ENCODE measurements at places on chromosomes 16 and 17.

- DNase-seq = no peak
Observed at GRCh38 chr17:10879190-10879836, 41.4 kb upstream of the PIRT start.

DNA sequence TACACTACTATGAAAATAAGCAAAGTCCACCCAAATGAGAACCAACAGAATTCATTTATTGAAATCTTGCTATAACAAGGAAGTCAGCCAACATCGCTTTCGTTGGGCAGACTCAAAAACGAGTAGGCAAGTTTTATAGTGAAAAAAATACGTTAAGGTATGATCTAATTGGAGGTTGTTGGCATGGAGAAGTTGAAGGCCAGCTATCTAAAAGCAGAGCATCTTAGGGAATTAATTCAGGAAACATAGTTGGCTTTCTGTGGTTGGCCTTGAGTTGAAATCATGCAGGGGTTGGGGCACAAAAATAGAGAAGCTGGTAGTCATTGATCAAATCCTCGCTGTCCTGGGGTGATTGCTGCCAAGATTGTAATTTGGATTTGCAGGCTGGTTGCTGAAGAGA is 118.3 kb downstream of the PPM1E start:
- DNase-seq = no peak

DNA sequence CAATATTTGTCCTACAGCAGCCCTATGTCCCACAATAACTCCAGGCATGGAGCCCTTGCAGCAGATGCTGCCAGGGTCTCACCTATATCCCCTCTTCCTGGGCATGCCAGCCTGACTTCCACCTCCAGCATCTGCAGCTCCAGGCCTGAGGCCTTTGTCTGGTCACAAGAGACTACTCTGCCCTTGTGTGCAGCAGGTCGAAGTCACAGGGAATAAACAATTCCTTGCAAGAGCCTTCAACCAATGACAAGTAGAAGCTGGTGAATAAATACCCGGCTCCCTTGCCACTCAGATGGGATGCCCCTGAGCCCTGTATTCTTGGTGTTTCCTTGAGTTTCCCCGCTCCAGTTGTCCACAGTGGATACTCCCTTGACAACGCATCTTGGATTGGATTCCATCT is 23.0 kb downstream of the CES1 start:
- no peak for DNase-seq

- no peak for DNase-seq
Observed at GRCh38 chr17:76131692-76132573, 9.1 kb downstream of the FOXJ1 start.

GRCh38 chr17:41835800-41836549 is at the start of gene NT5C3B:
Gene NT5C3B, minus strand, starts transcription at chr17:41836232. Its CDS starts 39 bp downstream, at chr17:41836193.
- no peak for DNase-seq

DNA sequence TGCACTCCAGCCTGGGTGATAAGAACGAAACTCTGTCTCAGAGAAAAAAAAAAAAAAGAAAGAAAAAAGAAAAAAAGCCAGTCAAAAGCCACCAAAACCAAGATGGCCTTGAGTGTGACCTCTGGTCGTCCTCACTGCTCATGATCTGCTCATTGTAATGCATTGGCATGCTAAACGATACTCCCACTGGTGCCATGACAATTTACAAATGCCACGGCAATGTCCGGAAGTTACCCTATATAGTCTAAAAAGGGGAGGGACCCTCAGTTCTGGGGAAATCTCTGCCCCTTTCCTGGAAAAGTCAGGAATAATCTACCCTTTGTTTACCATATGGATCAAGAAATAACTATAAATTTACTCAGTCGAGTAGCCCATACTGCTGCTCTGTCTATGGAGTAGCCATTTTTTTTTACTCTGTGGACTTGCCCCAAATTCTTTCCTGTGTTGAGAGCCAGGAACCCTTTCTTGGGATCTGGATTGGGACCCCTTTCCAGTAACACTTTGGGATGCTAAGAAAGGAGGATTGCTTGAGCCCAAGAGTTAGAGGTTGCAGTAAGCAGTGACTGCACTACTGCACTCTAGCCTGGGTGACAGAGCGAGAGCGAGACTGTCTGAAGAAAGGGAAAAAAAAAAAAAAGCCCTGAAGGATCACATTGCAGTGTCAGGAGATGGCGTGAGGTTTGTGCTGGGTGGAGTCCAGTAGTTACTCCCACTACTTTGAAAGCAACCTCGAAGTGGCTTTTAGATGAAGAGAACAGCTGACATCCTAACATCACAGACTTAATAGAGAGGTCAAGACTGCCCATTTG is 3.7 kb upstream of the TMEM231 start:
- no peak for DNase-seq

GRCh38 chr17:51528111-51528510 is 267.8 kb downstream of the UTP18 start:
- no peak for DNase-seq

GRCh38 chr17:1577182-1577581 is 14.6 kb upstream of the PITPNA start:
- DNase-seq = no peak

DNA sequence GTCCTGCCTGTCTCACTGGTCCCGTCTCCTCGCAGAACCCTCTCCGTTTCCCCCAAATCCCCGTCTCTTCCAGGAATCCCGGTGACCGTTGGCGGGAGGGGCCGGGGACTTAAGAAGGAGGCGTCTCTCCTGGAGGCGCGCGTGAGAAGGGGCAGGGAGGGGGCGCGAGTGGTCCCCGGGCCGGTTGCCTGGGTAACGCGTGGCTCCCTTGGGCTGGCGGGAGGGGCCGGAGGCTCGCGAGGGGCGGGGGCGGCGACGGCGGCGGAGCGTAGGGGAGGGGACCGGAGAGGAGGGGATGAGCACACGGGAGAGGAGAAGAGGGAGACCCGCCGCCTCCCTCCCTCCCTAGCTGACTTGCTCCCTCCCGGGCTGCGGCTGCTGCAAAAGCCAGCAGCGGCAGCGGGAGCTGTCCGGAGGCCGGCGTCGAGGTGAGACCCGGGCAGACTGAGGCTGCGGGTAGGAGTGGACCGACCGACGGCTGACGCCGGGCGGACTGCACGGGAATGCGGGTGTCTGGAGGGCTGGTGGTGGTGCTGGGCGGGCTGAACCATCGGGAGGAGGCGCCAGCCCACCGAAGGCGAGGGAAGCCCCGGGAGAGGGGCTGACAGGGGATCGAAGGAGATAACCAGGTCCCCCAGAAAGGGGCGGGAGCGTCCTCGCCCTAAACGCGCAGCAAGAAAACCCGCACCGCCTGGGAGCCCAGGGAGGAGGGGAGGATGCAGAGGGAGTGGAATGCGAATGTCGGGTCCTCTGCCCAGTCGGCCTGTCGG is at the start of gene PRRT2:
PRRT2 (plus strand) TSS at position 298 of the 770 bp plus-strand sequence. CDS start 862 bp downstream, outside the sequence.
- no peak for DNase-seq

GRCh38 chr17:40074871-40075200 is 12.1 kb downstream of the THRA start:
- no peak for DNase-seq

DNA sequence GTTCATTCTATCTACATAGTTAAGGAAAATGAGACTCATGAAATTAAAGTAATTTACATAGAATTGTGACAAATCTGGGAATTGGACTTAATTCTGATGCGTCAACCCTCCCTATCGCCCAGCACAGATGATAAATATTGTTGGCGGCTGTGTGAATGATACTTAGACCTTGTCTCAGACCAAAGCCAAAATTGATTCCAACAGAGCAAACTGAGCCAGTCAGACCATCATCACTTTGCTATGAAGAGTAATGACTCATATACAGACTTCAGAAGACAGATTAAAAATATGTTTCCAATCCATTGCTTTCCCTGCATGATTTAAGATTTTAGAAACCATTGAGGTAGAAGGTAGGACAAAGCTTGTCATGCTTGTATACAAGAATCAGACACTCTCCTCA is 1156.7 kb upstream of the CDH8 start:
- DNase-seq = no peak

DNA sequence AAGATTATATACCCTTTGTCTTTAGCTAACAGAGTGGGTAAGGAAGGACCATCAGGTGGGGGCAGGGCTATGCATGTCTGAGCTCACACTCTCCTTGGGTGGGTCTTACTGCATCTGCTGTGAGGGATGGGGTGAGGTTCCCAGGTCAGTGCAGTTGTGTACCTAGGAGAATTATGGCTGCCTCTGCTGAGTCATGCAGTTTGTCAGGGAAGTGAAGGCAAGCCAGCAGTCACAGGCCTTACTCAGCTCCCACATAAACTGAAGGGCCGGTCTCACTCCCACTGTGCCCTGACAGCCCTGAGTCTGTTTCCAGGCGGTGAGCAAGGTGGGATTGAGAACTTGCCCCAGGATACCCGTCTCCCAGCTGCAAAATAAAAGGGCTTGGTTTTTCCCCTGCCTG is 328.6 kb downstream of the MAP2K6 start:
- DNase-seq = no peak

DNA sequence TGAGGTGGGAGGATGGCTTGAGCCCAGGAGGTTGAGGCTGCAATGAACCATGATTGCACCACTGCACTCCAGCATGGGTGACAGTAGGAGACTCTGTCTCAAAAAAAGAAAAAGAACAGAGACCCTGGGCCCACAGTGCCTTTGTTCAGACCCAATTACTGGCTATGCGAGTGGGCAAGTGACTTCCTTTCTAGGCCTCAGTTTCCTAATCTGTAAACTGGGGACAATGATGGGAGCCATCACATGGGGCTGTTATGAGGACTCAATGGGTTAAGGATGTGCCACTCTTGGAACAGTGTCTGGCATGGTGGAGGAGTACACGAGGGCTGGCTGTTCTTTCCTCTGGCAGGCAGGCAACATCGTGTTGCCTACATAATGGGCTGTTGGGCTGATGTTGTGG is 47.3 kb upstream of the NDRG4 start:
- DNase-seq = no peak

DNA sequence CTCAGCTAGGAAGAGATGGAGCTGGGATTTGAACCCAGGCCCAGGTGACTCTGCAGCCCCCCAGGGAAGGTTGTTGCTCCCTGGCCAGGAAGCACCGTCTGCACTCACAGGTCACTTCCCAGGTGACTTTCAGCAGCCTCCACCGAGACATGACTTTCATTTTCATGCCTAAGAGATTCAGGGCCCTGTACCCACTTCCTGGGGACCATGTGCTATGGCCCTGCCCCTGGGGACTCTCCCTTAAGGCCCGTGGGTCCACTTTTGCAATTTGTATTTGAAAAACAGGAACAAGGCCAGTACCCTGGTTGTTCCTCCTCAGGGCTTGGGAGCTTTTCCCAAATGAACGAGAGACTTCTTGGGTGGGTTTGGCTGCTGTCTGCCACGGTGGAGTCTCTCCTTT is 191.0 kb downstream of the IRF8 start:
- no peak for DNase-seq

DNA sequence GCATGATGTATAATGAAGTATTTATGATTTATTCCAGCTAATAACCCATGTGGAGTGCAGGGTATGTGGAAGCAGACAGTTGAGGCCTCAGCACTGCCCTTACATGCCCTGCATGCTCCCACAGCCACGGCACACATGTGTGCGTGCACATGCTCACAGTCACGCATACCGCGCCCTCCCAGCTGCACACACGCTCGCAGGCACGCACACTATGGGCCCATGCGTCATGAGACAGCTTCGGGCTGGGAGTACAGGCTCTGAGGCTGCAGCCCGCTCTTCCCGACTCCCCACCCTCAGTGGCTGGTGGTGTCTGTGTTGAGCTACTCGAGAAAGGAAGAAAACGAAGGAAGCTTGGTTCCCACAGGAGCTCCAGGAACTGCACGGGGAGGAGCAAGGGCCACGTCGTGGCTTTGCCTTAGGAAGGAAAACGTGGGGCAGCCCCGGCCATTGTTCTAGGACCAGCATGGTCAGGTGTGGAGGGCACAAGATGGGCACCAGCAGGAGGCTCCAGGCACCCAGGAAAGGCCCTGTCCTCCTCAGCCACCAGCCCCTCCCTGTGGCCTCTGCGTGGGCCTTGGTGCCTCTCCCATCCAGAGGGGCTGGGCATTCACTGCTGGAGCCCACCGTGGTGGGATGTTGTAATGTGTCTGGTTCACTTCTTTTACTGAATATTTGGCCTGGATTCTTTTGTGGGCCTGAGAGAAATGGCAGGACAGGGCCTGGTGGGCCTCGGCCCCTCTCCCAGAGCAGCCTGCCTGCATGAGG is 27.5 kb upstream of the CDH15 start:
- DNase-seq = no peak

DNA sequence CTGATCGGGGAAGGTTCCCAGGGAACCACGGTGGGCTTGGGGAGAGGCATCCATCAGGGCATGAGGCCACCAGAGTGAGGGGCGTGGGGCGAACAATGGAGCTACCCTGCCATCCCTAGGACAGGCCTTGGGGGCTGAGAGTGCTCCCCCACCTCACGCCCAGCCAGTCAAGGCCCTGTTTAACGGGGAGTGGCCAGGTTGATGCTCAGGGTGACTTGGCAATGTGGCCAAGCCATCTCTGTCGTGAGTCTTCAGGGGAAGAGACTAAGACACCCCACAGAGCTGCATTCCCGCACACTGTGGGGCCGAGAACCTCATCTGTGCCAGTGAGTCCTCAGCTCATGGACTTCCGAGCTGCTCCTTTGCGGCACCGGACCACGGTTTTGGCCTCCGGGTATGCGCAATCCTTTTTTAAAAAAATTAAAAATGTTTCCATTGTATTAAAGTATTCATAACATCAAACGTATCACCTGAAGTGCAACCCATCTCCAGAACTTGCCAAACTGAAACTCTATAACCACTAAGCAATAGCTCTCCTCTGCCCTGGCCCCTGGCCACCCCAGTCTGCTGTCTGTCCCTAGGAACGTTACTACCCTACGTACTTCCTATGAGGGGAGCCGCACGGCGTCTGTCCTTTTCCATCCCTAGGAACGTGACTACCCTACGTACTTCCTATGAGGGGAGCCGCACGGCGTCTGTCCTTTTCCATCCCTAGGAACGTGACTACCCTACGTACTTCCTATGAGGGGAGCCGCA is 71.8 kb upstream of the DOC2B start:
- no peak for DNase-seq

- no peak for DNase-seq
Observed at GRCh38 chr16:88004391-88004790, 53.2 kb downstream of the BANP start.

DNA sequence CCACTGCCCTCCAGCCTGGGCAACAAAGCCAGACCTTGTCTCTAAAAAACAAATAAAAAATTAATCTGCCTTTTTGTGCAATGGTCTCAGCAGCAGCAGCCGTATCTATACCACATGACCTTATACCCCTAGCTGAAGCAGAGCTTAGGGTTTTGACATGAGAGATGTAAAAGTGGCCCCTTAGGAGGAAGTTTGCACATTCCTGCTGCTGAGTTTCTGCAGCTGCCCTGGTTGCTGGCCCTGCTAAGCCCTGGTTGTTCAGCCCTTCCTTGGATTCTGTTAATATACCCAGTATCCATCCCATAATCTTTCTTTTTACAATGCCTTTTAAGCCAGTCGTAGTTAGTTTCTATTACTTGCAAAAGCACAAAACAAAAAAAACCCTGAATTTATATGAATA is 33.0 kb upstream of the PRKCB start:
- DNase-seq = no peak

DNA sequence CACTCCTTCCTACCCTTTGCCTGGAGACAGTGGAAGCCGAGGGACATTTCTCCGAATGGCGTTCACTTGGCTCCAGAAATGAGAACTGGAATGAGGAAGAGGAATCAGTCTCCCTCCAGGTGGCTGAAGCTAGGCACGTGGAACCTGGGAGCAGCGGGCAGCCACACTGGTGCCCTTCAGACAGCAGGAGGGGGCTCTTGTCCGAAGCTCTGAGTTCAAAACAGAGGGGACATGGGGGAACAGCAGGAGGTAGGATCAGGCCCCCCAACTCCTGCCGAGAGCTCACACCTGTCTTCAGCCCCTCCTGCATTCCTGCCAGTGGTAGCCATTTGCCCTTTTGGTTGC is 41.5 kb downstream of the TMEM235 start:
- no peak for DNase-seq

- DNase-seq = no peak
Observed at GRCh38 chr16:65809627-65810026, 556.9 kb upstream of the CDH5 start.

- no peak for DNase-seq
Observed at GRCh38 chr17:60510031-60510430, 16.0 kb downstream of the APPBP2 start.

All from activated T-helper 1 cell treated with anti-CD3 and anti-CD28 coated beads, Interleukin-2, amount 50 U/mL, for 16 hours (primary cell).